ENCODE measurements at places on chromosomes 3 and 15. TPM values are rescaled to one million over a fixed set of nuclear protein-coding genes. Genes with fewer than 3 reads are reported as not detected.

The MAP6D1 gene
- total RNA-seq, result 1.4 TPM

The ITGB5 gene
- total RNA-seq, result 73.6 TPM

The SLC24A5 gene
- not detected for total RNA-seq

The SI gene
- total RNA-seq, result not detected

The NCK1 gene
- total RNA-seq, result 40.2 TPM

The SLC28A1 gene
- 0.19 TPM for total RNA-seq

The OR5AC2 gene
- not detected for total RNA-seq

The NMNAT3 gene
- 4.5 TPM for total RNA-seq

The LCTL gene
- total RNA-seq, result not detected

The MUC20 gene
- 4.7 TPM for total RNA-seq

The SERPINI2 gene
- total RNA-seq, result 0.11 TPM

The CLDN1 gene
- 87.7 TPM for total RNA-seq

The CHRD gene
- 22.7 TPM for total RNA-seq

The ACTC1 gene
- total RNA-seq, result 0.34 TPM

The SCAANT1 gene
- not detected for total RNA-seq

The SLC22A13 gene
- total RNA-seq, result not detected

The SYNPR gene
- total RNA-seq, result not detected

The ARGFX gene
- total RNA-seq, result not detected

The MFSD1 gene
- total RNA-seq, result 74.6 TPM

The SLC28A2 gene
- total RNA-seq, result not detected

The AP3B2 gene
- total RNA-seq, result 3.2 TPM

The CCDC66 gene
- 19.4 TPM for total RNA-seq

The SEMA5B gene
- total RNA-seq, result 1.4 TPM

The THRB gene
- total RNA-seq, result 17.2 TPM

The HRG gene
- not detected for total RNA-seq

The SCN5A gene
- 2.1 TPM for total RNA-seq

The AGBL1 gene
- total RNA-seq, result not detected

The CFAP20DC gene
- total RNA-seq, result 2.6 TPM

The EXD1 gene
- total RNA-seq, result not detected

The HRH1 gene
- total RNA-seq, result 3.4 TPM

The SLC12A1 gene
- not detected for total RNA-seq

The ARHGEF26 gene
- total RNA-seq, result 4.1 TPM

The AMIGO3 gene
- total RNA-seq, result 0.34 TPM

The NEO1 gene
- total RNA-seq, result 7.7 TPM

The ITIH4 gene
- total RNA-seq, result 33.0 TPM

The AHSG gene
- not detected for total RNA-seq

The GOLGA8K gene
- not detected for total RNA-seq

The PIGZ gene
- 3.3 TPM for total RNA-seq

The SCAMP5 gene
- total RNA-seq, result 29.5 TPM

The ACP3 gene
- 15.0 TPM for total RNA-seq

The RBPMS2 gene
- total RNA-seq, result 4.2 TPM

The IQCB1 gene
- total RNA-seq, result 22.9 TPM

The KNL1 gene
- total RNA-seq, result 1.5 TPM

The ICE2 gene
- total RNA-seq, result 36.7 TPM

The GP5 gene
- total RNA-seq, result 0.08 TPM

The MYH15 gene
- not detected for total RNA-seq

The IL12A gene
- not detected for total RNA-seq

The WWTR1 gene
- total RNA-seq, result 44.1 TPM

The COX5A gene
- 164 TPM for total RNA-seq

The NPAP1 gene
- total RNA-seq, result not detected

The TMC3 gene
- not detected for total RNA-seq

The GOLGA6L7 gene
- not detected for total RNA-seq
